ENCODE measurements at places on chromosomes 4 and X.

- DNase-seq = no peak
Measured at GRCh38 chr4:119014658-119015057, 121.0 kb upstream of the MYOZ2 start.

- DNase-seq = no peak
Measured at GRCh38 chr4:13536607-13537006, 7.7 kb downstream of the NKX3-2 start.

- no peak for DNase-seq
Measured at GRCh38 chr4:106495476-106495875, 126.9 kb upstream of the GIMD1 start.

DNA sequence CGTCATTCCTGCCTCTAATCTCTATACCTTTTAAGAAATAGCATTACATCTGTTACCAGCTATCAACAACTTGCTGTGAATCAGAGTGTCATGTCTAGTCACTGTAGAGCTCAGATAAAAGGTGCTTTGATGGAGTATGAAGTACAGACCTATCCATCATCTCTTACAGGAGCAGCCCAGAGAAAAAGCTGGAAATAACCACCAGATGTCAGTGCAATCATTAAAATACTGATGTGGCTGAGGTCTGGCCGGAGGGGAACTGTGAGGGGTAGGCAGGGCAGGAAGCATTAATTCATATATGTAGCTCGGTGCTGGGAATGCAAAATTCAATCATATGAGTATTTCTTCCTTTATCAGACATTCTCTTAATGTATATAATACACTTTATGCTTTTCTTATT is 100.6 kb downstream of the AKAP4 start:
- DNase-seq = peak; percentile 4

GRCh38 chrX:49748211-49748956 is 52.6 kb upstream of the PAGE1 start:
- no peak for DNase-seq

DNA sequence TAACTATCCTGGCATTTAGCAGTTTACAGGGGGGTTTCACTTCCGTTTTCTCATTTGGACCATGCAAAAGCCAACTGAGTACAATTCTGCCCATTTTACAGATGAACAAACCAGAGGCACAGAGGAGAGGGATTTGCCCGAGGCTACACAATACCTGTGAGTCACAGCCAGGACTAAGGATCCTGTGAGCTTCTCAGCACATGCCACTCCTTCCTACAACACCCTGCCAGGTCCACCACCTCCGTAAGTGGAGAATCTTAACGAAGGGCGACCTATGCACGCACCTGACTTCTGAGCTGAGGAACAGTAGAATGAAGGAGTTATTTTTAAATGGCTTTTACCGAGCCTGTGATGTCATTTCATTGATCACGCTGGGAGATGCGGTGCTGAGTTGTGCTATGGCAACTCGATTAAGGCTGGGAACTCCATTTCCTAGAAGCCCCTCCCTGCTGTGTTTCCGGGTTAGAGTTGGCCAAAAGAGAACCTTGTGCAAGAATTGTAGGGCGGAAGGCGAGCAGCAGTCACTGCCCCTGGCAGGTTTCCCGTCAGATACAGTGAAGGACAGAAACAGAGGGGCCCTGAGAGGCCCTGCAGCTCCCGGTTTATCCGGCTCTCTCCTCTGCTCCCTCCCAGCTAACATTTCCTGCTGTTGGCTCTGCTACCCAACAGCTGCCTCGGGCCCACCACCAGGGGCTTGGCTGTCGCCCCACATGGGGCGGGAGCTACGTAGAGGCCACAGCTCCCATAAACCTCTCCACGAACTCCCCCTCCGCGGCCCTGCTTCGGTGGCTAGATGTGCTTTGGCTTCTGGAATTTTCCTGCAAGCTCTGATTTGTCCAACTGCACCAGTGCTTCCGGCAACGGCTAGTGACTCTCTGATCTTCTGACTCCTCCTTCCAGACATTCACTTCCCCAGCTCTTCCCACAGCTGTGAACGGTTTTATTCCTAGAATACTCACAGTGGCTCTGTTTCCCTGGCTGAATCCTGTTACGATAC is 75.1 kb upstream of the USP9X start:
- peak; percentile 24 for DNase-seq

DNA sequence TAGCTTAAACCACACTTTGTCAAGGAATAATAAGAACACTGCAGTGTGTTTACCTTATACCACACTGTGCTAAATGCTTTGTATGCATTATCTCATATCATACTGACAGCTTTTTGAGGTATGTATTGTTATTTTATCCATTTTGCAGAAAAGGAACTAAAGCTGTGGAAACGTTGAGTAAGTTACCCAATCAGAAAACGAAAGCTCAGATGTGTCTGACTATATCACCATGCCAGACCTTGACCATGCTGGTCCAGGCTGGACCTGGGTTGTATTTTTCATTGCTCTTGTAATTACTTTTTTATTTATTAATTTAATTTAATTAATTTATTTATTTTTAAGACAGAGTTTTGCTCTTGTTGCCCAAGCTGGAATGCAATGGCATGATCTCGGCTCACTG is 2.1 kb downstream of the HSD17B11 start:
- DNase-seq = no peak

- DNase-seq = no peak
Measured at GRCh38 chrX:107601326-107601725, 27.0 kb upstream of the PRPS1 start.

GRCh38 chr4:19693936-19694570 is 557.7 kb upstream of the SLIT2 start:
- no peak for DNase-seq

- no peak for DNase-seq
Measured at GRCh38 chr4:120881846-120882245, 40.7 kb downstream of the PRDM5 start.

GRCh38 chrX:72020204-72020603 is 109.6 kb downstream of the NHSL2 start:
- DNase-seq = no peak

- no peak for DNase-seq
Measured at GRCh38 chr4:108334031-108334430, 165.3 kb upstream of the LEF1 start.

- no peak for DNase-seq
Measured at GRCh38 chrX:9327747-9328145, 137.1 kb upstream of the TBL1X start.

GRCh38 chr4:117560329-117560728 is 474.0 kb upstream of the NDST3 start:
- DNase-seq = no peak

DNA sequence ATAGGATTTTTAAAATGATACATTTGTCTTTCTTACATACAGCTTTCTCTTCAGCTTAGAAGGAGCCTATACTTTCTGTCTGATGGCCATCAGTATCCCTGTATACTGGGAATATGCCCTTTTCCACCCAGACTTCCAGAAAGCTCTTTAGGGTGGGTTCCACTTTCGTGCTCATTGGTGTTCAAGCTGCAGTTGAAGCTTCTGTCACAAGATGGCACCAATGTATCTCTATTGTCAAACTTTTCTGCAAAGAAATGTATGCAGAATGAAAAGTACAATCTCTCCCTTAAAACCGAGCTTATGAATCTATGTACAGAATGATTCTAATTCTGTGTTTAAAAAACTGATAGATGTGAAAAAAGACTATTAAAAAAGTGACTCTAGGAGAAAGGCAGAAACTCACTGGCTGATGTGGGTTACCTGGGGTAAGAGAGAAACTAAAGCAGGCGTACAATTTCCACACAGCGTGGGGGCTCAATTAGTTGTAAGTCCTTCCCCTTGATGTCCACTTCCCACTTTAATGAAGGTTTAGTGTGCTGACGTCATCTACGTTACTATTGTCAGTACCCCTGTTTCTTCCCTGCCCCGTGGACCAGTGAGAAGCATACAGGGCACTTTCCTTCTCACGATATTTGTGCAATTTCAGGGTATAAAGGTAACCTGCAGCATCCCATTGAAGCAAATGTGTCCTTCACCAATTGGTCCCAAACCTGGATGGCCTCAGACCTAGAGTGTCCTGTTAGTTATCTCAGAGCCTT is 57.3 kb upstream of the TCEAL2 start:
- DNase-seq = no peak

DNA sequence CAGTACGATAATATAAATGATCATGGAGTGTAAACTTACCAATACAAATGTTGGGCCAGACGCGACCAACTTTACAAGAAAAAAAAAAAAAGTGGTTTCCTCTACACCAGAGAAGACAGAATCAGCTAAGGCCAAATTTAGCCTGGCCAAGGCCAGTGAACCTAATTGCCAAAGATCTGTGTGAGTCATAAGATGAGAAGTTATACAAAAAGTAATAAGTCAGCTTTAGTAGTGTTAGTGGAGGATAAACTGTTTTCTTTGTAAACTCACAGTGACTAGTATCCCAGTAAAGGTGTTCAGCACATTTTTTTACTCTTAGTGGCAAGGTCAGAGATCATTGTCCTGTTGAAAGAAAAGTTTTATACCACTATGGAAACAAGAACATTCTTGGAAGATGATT is 531.4 kb upstream of the TECRL start:
- DNase-seq = no peak

GRCh38 chr4:7781993-7782392 is 157.7 kb downstream of the AFAP1 start:
- DNase-seq = no peak

GRCh38 chrX:131828482-131828881 is 194.6 kb upstream of the STK26 start:
- DNase-seq = no peak

GRCh38 chr4:3250438-3250955 is 1.5 kb downstream of the MSANTD1 start:
- no peak for DNase-seq

- DNase-seq = no peak
Measured at GRCh38 chr4:101192244-101192643, 155.1 kb downstream of the PPP3CA start.

GRCh38 chr4:79621061-79621460 is 213.0 kb upstream of the GK2 start:
- DNase-seq = no peak

GRCh38 chr4:52643785-52644244 is 15.3 kb downstream of the USP46 start:
- DNase-seq = no peak

DNA sequence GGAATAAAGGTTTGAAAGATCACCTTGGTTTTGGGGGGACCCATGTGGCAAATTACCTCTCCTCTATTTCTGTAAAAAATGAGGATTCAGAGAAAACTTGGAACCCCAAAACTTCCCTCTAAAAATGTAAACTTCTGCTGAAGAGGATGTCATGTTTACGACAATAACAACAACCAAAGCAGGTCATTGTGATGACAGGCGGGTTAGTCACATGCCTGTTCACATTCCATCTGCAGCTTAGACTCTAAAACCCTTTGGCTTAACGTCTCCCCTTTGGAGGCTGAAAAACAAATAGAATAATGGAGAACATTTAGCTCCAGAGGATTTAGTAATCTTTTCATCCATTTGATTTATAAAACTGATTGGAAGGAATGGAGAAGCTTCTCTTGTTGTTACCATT is 75.0 kb upstream of the FAM9C start:
- DNase-seq = no peak

GRCh38 chr4:15557786-15558550 is 88.3 kb downstream of the CC2D2A start:
- no peak for DNase-seq

DNA sequence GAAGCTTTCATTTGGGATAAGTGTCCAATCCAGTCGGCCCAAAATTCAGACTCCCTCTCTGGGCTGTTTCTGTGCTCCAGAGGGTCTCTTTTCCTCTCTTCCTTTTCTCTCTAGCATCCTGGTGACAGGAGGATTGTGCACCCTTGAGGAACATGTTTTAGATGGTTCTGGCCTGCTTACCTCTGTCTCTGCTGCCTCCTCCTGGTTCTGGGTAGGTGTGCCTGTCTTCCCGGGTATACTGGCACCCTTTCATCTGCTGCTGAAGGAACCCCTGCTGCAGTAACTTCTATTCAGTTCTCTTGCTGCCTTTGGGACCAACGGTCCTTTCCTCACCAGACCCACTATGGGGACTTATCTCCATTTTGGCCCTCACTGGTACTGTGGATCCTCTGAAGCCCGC is 53.2 kb downstream of the HMGB2 start:
- no peak for DNase-seq

DNA sequence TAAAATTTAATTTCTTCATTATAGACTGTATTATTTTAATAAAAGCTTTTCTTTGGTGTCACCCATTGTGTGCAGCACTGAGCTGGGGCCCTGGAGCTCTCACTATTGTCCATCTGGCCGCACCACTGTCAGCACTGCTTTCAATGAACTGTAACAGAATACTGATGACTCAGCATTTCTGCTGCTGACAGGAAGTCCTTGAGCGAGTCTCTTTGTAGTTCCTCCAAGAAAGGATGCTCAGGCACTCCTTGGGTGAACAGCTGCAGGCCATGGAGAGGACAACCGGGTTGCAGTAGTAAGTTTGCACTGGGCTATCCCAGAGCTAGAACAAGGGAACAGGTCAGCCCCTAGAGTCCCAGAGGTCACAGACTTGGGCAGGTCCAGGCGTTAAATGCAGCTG is 81.6 kb downstream of the SORBS2 start:
- DNase-seq = no peak

GRCh38 chr4:127400731-127401346 is 231.9 kb upstream of the INTU start:
- DNase-seq = peak; percentile 38

DNA sequence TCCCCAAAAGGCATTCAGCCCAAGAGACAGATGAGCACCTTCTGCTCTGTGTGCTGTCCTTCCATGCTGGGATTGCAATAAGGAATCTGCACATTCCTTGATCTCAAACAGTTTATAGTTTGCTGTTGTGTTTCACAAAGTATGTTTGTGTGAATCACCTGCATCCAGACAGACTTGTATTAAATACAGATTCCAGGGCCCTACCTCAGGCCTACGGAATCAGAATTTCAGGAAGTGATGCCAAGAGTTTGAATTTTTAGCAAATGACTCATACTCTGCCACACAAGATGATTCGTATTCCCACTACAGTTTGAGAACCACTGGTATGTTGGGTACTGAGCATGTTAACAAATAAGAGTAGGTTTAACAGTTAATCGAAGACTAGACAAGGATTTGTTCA is 7.0 kb downstream of the VAMP7 start:
- DNase-seq = no peak

DNA sequence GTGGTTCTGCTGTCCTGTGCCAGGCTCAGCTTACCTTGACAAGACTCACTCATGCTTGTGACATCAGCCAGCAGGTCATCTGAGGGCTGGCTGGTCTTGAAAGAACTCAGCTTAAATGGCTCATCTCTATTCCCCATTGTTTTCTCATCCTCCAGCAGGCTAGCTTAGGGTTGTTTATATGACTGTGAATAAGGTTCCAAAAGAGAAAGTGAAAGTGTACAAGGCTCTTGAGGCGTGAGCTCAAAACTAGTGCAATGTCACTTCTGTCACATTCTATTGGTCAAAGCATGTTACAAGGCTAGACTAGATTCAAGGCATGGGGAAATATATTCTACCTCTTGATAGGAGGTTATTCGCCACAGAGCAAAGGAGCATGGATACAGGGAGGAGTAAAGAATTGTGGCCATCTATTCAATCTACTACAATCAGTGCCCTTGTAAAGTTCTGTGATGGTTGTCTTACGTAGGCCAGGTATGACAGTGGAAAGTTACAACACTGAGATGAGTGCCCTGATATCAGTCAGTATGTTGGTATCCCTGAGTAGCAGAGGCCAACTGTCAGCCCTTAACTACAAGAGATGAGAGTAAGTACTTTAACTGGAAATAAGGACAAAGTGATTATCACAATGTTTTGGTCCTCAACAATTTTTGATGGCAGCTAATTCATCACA is 19.8 kb upstream of the TMLHE start:
- DNase-seq = no peak

All from GM20000 (cell line).